ENCODE measurements at places on chromosomes 5 and 9.

DNA sequence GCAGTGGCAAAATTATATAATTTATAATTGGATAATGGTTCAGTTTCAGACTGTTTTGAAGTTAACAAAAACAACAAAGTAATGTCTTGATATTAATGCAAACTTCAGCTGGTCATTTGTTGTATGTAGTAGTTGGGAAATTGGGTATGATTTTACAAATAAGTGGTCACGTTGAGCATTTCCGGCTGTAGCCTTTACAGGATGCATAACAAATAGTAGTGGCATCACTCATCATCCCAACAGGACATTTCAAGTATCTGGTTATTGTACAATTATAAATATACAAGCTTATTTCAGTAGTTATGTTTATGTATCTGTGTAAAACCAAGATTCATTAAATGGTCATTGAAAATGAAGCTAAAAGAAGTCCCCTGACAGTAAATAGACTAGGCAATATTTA lies 72.9 kb downstream of the SMIM15 start:
- DNase-seq: no peak

GRCh38 chr5:8188874-8189565 lies 320.1 kb downstream of the MTRR start:
- DNase-seq: no peak

DNA sequence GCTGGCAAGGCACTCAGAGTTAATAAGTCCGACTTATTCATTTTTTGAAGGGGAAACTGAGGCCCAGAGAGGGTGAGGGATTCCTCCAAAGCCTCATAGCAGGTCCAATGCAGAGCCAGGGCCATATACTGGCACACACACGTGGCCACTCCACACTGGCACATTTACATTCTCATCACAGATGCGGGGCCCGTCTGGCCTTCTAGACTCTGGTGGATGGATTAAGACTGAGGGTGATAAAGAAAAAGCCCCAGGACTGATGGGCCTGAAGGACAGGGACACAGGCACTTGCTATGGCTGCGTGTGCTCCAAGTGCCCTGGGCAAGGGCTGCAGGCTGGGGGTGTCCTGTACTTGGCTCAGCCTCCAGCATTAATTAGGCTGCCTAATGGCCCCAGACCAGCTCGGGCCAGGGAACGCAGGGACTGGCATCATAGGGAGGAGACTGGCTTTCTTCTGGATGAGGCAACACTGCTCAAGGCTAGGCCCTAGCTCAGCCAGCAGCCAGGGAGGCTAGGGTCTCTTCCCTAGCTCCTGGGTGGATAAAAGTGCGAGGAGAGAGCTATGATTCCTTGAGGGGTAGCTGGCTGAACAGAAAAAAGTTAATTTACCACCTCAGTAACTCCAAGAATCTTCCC lies 28.5 kb upstream of the CSF1R start:
- no peak for DNase-seq

GRCh38 chr5:173862047-173862477 lies 26.1 kb upstream of the CPEB4 start:
- no peak for DNase-seq

- DNase-seq: no peak
Measured at GRCh38 chr5:176596689-176597416, 13.1 kb downstream of the GPRIN1 start.

DNA sequence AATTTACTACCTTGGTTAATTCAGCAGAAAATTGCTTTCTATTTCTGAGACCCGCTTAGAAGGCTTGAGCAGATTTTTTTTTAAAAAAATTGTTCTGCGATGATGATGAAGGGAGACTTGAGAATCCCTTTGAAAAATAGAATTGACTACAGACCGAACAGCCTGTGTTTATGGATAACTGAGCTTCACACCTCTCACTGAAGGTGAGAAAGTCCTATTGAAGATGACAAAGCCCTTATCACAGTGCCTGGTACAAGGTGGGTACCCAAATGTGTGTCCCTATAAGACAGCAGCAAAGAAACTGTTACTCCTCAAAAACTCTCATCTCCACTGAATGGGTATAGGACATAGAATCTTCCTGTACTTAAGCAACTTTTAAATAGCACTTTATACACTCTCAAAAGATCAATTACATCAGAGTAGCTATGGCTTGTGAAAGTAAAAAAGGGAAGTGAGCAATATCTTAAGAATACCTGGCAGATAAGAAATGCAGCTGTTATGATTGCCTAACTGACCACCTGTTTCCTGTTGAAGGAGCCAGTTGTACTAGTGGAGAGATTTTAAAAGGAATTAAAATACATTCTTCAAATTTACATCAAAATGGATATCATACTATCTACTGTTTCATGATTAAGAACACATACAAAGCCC lies 419.7 kb downstream of the CHSY3 start:
- DNase-seq: peak; percentile 75

DNA sequence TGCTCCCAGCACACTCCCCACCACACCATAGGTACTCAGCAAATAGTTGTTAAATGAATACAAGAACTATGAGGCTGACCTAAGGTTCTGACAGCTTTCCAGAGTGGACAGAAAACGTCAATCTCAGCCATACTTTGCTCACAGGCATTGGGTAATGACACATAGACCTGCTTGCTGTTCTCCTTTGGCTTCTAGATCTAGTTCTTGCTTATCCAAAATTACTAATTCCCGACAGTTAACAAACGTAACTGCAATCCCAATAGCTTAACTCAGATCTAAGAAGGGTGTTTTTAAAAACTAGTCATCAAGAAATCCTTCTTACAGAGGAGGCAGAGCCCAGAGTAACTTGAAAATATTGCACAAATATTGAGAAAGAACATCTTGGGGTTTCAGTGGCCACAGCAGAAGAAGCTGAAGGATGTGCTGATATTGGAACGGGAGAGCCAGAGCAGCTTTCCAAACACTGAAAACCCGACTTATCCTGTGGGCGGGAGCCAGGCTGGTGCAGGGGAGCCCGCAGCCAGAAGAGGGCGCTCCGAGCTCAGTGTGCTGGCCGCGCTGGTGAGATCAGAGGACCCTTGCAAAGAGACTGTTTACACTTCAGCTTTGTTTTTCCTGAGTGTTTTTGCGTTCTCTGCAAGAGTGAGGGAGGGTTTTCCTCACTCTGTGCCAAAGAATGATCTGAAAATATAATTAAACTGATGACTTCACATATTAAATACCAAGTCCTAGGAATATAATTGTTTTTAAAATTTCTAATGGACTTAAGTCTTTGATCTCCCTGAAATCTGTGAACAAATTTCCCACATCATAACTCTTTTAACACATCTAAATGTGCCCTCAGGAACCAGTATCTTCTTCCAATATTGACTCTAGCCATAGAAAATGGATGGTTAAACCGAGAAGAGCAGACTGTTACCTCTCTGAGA lies 30.3 kb downstream of the FGF1 start:
- no peak for DNase-seq

DNA sequence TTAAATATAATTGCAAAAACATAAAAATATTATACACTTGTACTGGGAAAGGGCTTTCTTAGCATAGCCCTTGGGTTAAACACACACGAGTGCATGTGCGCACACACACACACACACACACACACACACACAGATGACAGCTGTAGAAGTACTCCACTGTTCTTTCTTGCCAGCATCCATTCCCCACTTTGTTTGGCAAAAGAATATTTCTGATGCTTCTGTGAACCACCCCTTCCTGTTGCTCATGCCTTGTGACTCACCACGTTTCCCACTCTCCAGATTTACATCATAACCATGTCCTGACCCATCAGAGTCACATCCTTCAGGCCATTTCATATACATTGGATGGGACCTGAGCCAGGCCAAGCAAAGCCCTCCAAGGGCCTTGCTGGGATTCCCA lies 280.1 kb downstream of the DNAH5 start:
- DNase-seq: no peak

GRCh38 chr5:163938595-163938994 lies 433.2 kb downstream of the MAT2B start:
- DNase-seq: no peak

DNA sequence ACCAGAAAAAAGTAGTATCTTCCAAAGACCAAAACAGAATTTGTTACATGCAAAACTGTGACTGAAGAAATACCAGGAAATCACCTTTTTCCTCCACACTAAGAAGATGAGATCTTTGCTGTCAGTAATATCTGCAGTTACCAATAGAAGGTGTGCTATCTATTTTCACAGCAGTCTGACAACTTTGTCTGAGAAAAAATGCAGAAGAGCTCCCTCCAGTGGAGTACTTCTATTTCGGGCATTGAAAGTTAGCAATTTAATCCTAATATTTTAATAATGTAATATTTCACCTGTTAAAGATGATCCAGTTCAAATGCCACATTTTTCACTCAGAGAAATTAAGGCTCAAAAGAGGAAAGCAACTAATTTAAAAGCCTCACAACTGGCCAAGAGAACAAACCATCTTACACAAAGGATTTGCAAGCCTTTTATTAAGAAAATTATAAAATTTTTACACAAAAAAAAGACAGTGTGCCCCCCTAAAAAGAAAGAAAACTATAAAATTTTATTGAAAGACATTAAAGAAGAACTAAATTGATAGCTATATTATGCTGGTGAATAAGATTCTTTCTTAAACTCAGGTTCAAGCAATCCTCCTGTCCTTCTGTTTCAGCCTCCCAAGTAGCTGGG lies 50.6 kb downstream of the DEPDC1B start:
- peak; percentile 35 for DNase-seq

- no peak for DNase-seq
Measured at GRCh38 chr9:117462861-117463260, 48.0 kb upstream of the ASTN2 start.

- DNase-seq: no peak
Measured at GRCh38 chr5:179836225-179837019, 15.7 kb downstream of the SQSTM1 start.

DNA sequence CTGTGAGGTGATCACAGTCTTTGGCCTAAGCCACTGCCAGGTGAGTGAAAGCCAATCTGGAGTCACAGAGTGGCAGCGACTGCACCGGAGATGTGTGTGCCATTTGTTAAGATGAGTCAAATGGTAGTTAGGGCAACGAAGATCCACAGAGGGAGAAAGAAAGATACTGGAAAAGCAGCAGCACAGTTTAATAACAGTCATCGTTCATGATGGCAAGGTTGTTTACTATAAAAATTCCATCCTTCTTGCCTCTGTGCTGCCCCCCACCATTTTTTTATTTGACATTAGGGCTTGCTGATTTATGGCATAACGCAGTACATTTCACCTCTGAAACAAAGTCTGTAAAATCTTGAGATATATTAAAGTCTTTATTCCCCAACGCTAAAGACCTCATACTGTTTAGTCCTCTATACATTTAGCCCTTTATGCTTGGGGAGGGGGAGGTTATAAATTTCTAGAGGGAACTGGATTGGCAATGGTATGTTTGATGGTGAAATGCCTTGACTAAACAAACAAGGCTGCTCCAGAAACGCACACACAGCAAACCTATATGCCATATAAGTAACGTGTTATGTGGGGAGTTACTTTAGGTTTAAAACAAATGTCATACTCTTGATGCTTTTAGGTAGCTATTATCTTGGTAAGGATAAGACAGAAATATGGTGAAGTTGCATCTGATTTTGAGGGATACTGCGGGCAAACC lies 55.8 kb upstream of the ABL1 start:
- no peak for DNase-seq

DNA sequence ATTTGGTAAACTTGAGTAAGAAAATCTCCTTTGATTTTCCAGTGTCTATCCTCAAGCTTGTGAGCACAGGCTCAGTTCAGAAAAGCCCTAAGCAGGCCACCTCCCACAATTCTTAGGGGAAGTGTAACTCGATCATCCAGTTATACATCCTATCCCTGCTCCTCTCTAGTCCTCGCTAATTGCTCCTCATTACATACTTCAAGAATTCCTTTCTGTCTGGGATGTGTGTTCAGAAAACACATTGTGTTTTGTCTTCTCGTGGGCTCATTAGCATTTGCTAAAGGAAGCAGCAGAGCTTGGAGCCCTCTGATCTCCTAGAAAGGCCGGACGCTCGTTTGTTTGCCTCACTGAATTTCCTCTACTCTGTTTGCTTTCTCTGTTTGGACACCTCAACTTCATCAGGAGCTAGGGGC lies 268.2 kb upstream of the RFX3 start:
- DNase-seq: no peak

GRCh38 chr5:57955511-57955910 lies 472.9 kb upstream of the ACTBL2 start:
- DNase-seq: no peak

DNA sequence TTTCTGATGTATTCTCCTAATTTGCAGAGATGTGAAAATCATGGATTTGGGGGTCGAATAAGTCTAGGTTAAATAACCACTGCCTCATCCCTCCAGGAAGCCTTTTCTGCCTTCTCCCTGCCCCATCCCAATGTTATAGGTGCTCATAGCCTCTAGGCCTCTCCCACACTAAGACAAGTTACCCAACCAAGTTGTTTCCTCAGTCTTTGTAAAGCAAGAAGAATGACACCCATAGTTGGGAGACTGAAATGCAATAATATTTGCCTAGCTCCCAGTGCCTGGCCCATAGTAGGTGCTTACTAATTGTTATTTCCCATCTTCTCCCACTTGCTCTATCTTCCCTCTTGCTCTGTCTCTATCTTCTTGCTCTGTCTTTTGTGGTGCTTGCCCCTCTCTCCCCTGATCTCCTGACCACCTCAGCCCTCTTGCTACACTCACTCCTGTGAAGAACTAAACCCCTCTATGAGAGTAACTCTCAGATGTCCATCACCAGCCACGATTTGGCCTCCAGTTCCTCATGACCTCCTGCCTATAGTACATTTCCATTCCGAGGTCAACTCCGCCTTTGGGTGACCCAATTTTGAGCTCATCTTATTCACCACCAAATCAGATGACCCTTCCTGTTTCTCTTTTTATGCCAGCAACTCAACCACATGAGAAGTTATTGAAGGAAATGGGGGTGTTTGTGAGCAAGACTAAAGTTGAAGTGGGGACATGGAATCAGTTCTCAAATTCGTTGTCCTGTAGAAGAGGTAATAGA lies 7.0 kb downstream of the AFAP1L1 start:
- DNase-seq: no peak

- peak; percentile 92 for DNase-seq
Measured at GRCh38 chr9:5593904-5594303, 35.0 kb upstream of the RIC1 start.
